ENCODE measurements at places on chromosomes 1 and 21. TPM values are rescaled to one million over a fixed set of nuclear protein-coding genes. Genes with fewer than 3 reads are reported as not detected.

Gene KRTAP12-2
- total RNA-seq: not detected

Gene KCNQ4
- total RNA-seq: 0.20 TPM

Gene VASH2
- 1.7 TPM for total RNA-seq

Gene GBP7
- not detected for total RNA-seq

Gene LIN28A
- total RNA-seq: not detected

Gene ORC1
- 20.3 TPM for total RNA-seq

Gene KRTAP6-1
- not detected for total RNA-seq

Gene CRYBG2
- 1.3 TPM for total RNA-seq

Gene GJA5
- not detected for total RNA-seq

Gene PEA15
- 177 TPM for total RNA-seq

Gene IL20
- total RNA-seq: not detected

Gene GJA9
- not detected for total RNA-seq
